ENCODE measurements at places on chromosomes 1 and 21.

DNA sequence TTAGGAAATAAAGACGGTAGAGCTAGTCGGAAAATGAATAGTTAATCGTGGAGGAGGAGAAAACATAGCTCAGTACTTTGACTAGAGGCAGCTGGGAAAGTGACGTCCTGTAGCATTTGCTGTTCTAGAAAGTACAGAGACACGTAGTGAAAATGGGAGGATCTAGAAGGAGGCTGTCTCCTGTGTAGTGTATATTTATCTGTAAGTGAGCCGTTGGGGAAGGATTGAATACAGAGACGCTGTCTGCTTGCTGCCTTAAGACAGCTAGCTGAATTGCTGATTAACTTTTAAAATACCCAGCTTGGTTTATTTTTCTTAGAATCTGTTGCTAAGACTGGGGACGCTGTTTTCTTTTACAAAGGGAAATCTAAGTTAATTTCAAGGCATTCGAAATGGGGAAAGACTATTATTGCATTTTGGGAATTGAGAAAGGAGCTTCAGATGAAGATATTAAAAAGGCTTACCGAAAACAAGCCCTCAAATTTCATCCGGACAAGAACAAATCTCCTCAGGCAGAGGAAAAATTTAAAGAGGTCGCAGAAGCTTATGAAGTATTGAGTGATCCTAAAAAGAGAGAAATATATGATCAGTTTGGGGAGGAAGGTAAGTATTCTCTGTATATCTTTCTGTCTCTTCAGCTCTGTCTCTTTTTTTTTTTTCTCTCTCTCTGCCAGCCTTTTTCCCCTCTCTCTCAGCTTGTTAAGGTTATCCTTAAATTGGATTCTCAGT lies at the start of gene DNAJB4:
Gene DNAJB4, plus strand, starts transcription at position 221 of the 729 bp plus-strand sequence. Its CDS starts 172 bp downstream, at position 393.
- peak; percentile 97 for DNase-seq

DNA sequence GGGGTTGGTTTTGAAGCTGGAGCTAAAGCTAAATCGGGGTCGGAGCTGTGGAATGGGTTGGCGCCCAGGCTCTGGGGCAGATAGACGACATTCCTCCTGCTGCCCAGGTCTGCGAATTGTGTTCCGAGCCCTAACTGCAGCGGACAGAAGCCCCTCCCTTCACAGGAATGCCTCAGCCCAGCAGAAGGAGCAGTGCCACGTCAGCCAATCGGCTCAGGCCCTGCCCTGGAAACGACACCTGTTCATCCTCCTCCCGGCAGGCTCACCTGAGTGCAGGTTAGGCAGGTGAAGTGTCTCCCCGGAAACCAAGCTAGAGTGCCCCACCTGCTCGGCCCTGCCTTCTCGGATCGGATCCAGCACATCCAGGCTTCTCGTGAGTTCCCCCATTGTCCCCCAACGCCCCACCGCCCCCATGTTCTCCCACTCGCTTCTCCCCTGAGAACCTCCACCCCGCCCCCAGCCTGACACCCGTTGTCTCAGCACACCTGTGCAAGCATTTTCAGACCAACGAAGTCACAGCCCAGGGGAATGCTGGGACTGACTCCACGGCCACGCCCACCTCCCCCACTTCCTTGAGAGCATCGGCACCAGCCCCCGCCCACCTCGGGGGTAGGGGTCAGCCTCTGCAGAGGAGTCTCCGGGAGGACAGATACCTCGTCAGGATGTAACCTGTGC lies 775 bp downstream of the TMEM125 start:
- peak; percentile 95 for DNase-seq

DNA sequence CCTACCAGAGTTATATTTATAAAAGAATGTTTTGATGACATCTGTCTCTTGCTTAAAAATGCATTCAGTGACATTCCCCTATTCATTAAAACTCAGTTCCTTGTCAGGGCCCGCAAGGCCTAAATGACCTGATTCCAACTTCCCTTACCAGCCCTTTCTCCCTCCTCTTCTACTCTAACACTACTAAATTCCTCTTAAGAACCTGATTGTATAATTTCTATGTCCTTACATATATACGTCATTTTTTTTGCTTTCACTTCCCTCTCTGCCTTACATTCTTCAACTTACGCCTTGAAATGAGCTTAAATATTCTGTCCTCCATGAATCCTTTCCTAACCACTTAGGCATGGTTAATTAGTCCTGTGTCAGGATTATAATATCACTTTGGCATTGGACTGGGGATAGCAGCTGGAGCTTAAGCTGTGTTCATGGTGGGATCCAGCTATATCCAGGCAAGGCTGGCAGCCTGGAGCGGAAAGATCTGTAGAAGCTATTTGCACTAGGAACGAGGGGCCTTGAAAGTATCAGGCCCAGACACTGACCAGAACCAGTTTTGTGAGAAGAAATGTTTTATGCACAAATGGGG lies 360.2 kb upstream of the PTBP2 start:
- no peak for DNase-seq

DNA sequence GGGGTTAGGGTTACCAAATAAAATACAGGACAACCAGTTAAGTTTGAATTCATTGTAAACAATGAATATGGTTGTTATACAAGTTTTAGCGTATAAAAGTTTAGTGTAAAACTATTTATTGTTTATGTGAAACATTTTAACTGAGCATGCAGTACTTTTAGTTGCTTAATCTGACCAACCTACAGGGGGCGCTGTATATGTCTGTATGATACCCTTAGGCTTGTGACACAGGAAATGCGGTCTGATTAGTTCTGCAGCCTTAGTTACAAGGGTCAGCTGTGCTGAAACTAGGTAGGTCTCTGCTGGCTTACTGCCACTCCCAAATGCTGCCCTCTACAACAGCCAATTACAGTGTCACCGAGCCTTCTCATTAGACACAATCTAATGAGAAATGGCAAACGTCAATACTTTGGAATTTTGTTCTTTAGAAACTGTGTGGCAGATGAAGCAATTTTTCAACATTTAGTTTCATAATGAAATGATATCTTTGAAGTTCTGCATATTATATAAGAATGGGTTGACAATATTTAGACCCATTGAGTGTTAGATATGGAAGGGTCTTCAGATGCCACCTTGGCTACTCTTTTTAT lies 56.2 kb downstream of the NTNG1 start:
- peak; percentile 2 for DNase-seq

DNA sequence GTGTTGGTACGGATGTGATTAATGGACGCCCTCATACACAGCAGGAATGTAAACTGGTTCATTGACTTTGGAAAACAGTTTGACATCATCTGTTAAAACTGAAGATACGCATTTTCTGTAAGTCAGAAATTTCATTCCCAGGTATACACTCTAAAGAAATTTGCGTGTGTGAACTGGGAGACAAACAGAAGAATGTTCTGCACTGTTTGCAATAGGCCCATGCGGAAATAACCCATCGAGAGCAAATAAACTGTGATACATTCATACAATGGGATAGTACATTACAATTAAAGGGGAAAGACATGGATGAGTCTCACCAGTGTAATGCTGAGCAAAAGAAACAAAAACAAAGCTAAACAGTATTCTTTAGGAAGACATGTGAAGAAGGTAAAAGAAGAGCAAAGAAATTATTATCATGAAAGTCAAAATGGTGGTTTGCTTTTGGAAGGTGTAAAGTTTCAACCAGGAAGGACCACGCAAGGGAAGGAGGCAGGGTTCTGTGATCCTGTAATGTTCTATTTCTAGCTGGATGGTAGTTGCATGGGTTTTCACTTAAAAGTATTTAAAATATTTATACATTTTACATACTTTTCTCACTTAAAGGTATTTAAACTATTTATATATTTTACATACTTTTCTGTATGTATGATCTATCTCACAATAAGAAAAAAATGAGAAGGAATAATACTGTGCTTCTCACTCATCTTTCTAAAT lies 30.3 kb downstream of the INTS7 start:
- DNase-seq = no peak

DNA sequence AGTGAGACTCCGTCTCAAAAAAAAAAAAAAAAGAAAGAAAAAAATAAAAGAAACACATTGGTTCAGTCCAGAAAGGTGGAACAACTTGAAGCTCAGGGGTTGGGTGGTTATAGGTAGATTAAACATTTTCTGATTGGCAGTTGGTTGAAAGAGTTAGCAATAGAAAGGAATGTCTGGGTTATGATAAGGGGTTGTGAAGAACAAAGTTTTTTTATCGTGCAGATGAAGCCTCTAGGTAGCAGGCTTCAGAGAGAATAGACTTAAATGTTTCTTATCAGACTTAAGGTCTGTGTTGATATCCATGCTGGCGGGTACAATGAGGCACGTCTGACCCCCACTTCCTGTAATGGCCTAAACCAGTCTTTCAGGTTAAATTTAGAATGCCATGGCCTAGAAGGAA lies 45.0 kb upstream of the PDE9A start:
- DNase-seq = no peak

DNA sequence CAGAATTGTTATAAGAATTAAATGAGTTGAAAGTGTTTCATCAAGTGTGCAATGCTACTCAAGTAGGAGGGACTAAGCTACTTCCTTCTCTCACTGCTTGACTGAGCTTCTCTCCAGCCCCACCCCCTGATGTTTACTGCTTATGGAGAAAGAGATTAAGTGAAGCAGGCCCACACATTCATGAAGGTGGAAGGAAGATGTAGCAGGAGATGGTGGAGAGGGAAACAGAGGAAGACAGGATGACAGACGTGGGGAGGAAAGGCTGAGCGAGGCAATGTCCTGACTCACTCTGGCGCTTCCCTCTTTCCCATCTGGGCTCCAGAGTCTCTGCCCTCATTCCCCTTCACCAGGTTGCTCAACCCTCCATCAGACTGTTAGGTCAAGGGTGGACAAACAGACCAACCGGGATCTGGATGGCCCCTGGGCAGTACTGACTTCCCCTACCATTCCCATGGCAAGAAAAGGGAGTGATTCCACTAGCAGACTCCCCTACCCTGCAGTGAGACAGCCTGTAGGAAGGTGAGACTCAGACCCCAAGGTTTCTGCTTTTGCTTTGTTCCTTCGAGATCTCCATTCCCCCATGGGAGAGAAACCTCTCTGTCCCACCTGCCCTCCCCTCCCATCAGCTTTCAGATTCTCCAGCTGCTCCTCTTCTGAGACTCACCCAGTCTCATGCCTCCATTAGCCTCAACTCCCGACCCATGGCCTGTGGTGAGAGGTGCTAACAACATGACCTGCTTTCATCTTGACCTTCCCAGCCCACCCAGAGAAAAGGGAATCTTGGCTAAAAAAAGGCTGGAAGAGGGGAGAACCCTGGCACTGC lies 3.1 kb upstream of the ARHGEF2 start:
- no peak for DNase-seq

DNA sequence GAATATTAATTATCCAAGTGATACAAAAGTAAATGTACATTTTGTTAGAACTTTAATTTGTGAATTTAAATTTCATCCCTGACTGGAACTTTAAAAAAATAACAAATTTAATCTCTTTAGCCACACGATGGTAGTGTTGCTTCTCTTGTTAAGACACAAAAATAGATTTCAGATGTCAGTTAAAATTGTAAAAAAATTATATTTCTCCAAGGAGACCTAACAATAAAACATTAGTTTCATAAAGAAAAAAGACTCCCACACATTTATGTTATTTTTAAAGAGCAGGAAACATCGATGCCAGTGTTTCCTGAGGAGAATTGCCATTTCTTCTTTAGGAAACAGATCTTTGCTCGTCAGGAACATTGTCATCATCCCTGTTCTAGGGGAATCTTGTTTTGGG lies 74.0 kb upstream of the DEPDC1 start:
- no peak for DNase-seq

DNA sequence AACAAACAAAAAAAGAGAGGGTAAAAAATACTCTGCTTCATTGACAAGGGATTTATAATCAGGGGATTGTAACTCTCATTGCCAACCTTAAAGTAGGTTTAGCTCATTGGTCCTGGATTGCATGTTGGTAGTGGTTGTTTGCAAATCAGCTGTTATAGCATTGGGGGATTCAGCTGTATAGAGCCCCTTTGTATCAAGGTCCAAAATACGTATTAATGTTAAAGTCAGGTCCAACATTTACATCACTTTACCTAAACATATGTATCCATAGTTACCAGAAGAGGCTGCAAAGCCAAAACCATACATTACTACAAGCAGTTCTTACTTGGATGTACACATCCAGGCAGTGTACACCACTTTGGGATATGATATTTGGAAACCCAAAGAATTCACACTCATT lies 29.4 kb downstream of the RPS27 start:
- no peak for DNase-seq

DNA sequence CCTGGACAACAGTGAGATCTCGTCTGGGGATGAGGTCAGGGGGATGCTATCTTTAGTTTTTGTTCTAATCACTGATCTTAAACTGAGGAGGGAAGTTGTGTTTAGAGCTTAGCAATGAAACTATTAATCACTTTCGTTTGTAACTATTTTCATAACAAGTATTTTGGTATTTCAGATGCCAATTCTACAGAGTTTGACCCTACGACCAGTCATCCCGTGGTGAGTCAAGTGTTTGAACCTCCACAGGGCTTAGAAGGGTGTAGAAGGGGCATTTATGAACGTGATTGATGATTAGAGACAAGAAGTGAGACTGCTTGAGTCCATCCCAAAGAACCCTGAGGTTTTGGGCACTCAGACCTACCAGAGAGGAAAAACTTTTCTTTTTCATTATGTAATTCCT lies 15.6 kb downstream of the SLFNL1 start:
- no peak for DNase-seq

DNA sequence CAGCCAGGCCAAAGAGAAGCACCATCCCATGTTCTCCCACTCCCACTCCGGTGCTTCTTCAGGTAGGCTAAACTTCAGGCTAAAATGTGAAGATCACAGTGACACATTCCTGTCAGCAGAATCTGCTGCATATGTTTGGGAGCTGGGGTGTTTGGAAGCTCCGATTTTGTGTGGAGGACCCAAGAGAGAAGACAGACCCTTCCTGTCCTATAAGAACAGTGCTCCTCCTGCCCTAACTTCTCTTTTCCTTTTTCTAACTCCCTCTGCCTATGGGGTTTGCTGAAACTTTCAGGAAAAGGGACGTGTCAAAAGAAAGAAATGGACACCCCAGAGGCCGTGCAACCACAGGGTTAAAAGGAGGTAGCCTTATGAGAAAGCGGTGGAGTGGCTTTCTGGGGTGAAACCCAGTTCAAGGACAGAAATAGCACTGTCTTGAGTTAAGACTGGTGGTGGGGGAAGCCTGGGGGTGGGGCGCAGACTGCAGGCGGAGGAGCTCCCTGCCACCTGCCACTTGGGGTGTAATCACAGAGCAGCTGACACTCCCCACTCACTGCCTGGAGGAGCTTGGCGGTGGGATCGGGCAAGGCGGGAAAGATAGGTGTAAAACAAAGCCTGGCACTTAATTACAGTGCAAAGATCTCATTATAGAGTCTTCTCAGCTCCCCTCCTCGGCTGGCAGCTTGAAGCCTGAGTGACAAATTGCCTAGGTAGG lies 645 bp upstream of the TLR5 start:
- peak; percentile 86 for DNase-seq

DNA sequence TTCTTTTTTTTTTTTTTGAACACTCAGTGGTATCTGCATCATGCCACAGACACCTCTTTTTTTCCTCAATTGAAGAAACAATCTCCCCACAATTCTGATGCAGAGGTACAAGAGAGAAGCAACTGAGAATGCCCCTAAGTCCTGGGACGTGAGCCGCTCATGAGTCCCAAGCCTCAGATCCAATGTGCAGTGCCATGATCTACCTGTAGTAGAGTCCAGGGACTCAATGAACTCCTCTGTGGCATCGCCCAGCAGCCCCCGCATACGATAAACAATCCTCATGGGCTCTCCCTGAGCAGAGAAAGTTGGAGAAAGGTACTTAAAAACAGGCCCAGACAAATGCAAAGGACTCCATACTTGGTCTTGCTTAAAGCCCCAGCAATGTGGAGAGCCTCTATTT lies 113.1 kb downstream of the UBR4 start:
- no peak for DNase-seq

- no peak for DNase-seq
These were observed 813 bp upstream of the DEDD start for GRCh38 chr1:161133220-161133740.

GRCh38 chr1:84298684-84299535 lies 2.6 kb upstream of the SAMD13 start:
- peak; percentile 42 for DNase-seq

Measured in large intestine (tissue), 12 donors.